ENCODE measurements at places on chromosomes 13 and 19. TPM values are rescaled to one million over a fixed set of nuclear protein-coding genes. Genes with fewer than 3 reads are reported as not detected.

SIGLEC7 gene
- not detected for total RNA-seq

GDF15 gene
- 19.1 TPM for total RNA-seq

TUBB4A gene
- total RNA-seq: 18.5 TPM

- DNase-seq: no peak
Observed at GRCh38 chr13:60230593-60230992, 66.9 kb upstream of the DIAPH3 start.

GRCh38 chr13:63370101-63370500, 1954.5 kb upstream of the PCDH20 start:
- no peak for DNase-seq

- no peak for DNase-seq
Observed at GRCh38 chr19:15897738-15898276, at the start of gene CYP4F2. Gene CYP4F2, minus strand, starts transcription at chr19:15898074. Its CDS starts 463 bp downstream, at chr19:15897611.

- no peak for DNase-seq
Observed at GRCh38 chr13:113835461-113836270, 28.2 kb downstream of the GAS6 start.

GRCh38 chr19:29731331-29731850, 16.3 kb upstream of the C19orf12 start:
- DNase-seq: no peak

DNA sequence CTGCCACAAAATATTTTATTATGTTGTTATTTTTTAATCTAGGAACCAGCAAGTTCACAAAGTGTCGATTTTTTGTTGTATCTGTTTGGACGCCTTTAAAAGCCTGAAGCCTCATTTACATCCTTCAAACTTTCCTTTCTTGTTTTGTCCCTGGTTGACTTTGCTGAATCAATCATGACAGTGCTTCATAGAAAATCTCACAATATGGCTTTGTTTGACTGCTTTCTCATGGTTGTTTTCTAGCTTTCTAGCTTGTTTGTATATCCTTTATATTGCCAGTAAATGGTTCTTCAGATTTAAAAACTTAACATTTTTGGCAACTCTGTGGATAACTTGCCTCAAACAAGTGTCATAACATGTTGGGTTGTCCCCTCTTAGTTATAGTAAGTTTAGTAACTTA, 84.1 kb upstream of the ATXN8OS start:
- no peak for DNase-seq

GRCh38 chr13:102680133-102680717, 14.6 kb downstream of the METTL21C start:
- no peak for DNase-seq

- DNase-seq: no peak
Observed at GRCh38 chr19:29315556-29316190, 102.7 kb upstream of the UQCRFS1 start.
